ENCODE measurements at places on chromosomes 6 and 20. TPM values are rescaled to one million over a fixed set of nuclear protein-coding genes. Genes with fewer than 3 reads are reported as not detected.

DNA sequence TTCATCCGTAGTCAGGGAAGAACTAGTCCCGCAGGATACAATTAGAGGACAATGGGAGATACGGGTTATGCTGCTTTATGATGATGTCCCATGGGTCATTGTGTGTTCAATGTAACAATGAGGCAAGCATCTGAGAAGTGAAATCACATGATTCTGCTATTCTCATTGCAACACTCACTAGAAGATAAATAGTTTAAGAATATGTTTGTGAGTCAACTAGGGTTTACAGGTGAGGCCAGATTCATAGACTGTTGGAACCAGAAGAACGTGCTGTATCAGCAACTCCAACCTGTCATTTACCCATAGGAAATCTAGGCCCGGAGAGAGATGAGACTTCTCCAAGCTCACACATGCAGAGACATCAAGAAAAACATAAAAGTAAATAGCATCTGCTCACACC lies 80.8 kb downstream of the SCML4 start:
- DNase-seq = no peak

- DNase-seq = no peak
Observed at GRCh38 chr6:148979014-148979901, 232.4 kb downstream of the UST start.

DNA sequence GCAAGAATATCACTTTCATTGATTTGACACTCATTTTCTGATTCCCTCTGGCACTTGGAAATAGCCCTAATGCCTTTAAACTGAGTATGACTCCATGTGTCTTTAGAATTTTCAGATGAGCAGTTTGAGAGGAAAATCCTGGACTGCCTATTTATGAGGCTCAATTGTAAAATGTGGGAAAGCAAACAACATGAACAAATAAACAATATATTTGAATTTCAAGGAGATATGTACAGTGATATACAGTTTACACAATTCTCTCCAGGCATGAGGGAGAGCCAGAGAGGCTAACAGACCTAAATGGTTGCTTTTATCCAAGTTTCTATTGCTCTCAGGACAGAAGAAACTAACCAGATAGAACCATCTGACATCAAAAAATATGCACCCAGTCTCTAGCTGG lies 748.2 kb upstream of the NRSN1 start:
- DNase-seq = no peak

- no peak for DNase-seq
Observed at GRCh38 chr6:116556065-116556464, 2.5 kb downstream of the CALHM4 start.

DNA sequence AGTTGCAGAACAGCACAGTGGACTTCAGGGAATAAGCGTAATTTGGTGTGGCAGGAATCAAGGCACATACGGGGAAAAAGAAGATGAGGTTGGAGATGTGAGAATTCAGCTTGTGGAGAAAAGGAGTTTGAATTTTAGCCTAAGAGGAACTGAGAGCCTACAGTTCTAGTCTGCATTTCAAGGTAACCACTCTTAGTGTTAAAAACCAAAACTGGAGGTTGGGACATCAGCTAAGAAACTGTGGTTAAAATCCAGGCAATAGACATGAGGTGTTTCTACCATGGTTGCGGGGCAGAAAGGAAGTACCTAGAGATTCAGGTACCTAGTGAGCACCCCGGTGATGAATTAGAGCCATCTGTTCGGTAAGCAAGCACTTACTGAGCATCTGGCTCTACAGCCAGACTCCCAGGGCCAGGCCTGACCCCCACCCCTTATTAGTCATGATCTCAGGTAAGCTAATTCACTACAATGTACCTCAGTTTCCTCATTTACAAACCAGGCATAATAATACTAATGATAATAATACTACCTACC lies 44.4 kb downstream of the FAXC start:
- DNase-seq = no peak

DNA sequence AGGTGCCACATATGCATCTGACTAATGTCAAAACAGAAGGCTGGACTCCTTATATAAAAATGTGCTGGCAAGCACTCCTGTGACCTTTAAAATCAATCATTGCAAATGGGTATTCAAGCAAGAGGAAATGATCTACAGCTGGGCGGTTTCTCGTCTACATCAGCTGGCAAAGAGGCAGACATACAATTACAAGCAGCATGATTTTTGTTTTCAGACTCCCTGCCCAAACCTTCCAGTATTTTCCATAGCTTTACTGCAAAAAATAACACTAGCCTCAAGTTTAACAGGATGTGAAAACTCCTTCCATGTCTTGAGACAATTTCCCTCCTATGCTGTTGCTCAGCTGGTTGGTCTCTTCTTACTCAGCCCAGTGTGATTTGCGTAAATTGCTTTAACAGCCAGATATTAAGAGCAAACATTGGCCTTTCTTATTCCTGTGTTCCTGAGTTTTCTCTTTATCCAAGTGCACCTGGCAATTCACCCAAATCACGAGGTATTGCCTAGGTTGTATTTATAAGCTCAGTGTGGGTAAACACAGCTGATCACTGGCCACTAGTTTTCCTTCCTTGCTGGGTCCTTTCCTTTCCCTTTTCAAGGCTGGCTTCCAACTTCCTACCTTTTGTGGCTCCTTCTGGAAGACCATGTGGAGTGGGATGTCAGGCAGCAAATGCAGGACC lies 130.4 kb downstream of the MOXD1 start:
- DNase-seq = no peak

The ID4 gene
- total RNA-seq = 1.6 TPM

The HTR1E gene
- not detected for total RNA-seq
